ENCODE measurements at places on chromosomes 2 and 18. TPM values are rescaled to one million over a fixed set of nuclear protein-coding genes. Genes with fewer than 3 reads are reported as not detected.

Gene MAPK4
- total RNA-seq = not detected

Gene CRYBA2
- total RNA-seq = not detected

Gene AOX1
- total RNA-seq = not detected

Gene CCDC148
- not detected for total RNA-seq

Gene SERPINB5
- total RNA-seq = not detected

Gene MRO
- total RNA-seq = not detected

Gene TEKT4
- not detected for total RNA-seq

Gene PCARE
- total RNA-seq = not detected

Gene GRHL1
- total RNA-seq = 0.60 TPM

Gene CNDP1
- total RNA-seq = 0.20 TPM

Gene LYG2
- not detected for total RNA-seq

Gene CCDC74B
- 0.99 TPM for total RNA-seq

Gene EPHA4
- total RNA-seq = 88.2 TPM

GRCh38 chr2:196961889-196962288 lies 35.4 kb upstream of the PGAP1 start:
- no peak for DNase-seq

GRCh38 chr18:53790786-53791185 lies 433.7 kb downstream of the MBD2 start:
- DNase-seq = no peak

DNA sequence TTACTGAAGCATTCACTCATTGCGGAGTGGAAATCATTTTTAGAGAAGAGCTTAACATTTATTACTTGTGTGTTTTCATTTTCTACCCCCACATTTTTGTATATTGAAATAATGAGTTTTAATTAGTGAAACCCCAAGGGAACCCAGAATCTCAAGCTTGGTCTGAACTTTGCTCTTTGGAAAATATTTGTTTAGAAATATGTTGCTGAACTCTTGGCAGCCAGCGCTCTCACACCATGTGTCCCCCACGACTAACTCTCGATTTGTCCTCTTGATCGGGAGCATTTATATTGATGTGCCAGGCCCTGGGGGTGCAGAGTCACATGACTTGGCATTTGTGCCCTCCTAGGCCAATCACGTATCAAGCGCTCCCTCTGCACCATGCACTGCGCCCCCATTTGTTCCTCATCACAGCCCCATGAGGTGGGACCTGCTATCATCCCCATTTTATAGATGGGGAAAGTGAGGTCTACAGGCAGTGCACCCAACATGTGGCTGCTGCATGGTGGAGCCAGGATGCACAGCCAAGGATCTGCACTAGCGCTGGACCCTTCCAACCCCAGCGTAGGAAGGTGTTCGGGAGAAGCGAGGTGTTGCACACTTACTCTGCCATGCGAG lies 149.7 kb downstream of the NCK2 start:
- no peak for DNase-seq

DNA sequence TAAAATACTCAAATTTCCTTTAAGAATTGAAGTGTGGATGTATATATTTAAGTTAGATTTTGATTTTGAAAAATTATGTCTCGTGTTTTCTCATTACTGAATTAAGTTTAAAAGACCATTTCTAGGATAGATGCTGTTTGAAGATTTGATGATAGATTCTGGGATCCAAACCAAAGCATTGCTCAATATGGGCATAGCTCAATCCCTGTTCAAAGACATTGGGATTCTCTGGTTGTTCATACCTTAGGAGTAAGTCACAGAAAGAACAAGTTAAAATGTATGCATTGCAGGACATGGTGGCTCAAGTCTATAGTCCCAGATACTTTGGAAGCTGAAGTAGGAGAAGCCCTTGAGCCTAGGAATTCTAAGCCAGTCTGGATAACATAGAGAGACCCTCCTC lies 622.3 kb downstream of the ADCYAP1 start:
- DNase-seq = no peak

- no peak for DNase-seq
Observed at GRCh38 chr2:20494241-20494640, 47.4 kb downstream of the RHOB start.

DNA sequence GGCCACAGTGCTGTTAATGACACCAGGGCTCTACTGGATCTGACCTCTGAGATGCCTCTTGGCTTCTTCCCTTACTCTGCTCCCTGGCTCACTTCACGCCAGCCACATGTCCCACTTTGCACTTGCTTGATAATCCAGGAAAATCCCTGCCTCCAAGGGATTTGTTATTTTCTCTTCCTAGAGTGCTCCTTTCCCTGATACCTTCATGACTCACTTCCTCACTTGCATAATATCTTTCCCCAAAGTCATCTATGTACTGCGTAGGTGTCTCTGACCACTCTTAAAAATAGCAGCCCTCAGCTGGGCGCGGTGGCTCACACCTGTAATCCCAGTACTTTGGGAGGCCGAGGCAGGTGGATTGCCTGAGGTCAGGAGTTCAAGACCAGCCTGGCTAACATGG lies 572.3 kb downstream of the PLCL1 start:
- DNase-seq = no peak

- DNase-seq = no peak
Observed at GRCh38 chr2:233686928-233687327, 5.2 kb downstream of the UGT1A7 start.

- DNase-seq = no peak
Observed at GRCh38 chr2:226354434-226354833, 445.2 kb downstream of the IRS1 start.

GRCh38 chr2:218395456-218395825 lies 4.2 kb upstream of the CTDSP1 start:
- DNase-seq = no peak

GRCh38 chr2:28165087-28165635 lies 227.5 kb upstream of the FOSL2 start:
- no peak for DNase-seq

DNA sequence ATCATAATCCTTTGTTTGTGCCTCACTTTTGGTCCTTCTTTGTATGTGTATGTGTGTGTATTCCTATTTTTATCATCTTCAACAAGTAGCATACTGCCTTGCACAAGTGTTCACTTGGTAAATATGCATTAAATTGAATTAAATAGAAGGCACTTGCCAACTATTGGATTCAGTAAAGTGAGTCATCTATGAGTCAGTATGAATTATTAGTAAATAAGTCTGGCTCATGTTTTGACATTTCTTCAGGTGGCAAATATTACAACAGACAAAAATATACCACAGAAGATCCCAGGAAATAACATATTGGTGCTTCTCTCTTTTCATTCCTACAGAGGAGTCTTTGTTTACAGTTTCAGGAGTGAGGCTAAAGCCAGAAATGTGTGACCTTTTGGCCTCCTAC lies 84.1 kb downstream of the CDK15 start:
- DNase-seq = no peak

DNA sequence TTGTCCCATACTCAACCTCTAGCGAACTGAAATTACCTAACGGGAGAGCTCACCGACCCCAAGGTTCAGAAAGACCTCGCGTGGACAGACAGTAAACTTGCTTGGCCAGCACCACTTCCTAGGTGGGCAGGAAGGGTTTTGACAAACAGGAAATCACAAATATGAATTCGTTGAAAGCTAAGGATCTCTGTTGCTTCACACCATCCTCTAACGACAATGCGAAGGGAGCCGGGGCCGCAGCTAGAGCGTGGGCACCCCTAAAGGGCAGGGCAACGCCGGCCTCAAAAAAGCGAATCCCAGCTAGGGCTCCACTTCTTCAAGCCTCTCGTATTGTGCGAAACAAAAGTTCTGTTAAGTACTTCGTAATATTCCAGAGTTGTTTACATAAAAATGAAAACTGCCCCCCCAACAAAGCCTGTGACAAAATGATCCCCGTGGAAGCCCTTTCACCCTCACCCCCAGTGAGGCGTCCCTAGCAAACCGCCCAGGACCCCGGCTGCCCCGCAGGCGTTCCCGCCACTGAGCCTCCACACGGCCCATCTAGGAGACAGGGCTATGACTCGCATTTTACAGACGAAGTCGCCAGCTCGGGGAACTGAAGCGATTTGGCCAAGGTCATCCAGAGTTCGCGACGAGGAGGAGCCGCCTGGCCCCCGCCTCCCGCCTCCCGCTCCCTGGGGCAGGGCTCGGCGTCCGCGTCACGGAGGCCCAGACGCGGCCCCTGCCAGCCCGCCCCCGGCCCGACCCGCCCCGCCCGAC lies 548 bp downstream of the KANSL3 start:
- DNase-seq = peak; percentile 75

GRCh38 chr2:33033606-33034081 lies 86.9 kb downstream of the LTBP1 start:
- DNase-seq = no peak

GRCh38 chr2:59885541-59885940 lies 667.9 kb downstream of the BCL11A start:
- DNase-seq = no peak

DNA sequence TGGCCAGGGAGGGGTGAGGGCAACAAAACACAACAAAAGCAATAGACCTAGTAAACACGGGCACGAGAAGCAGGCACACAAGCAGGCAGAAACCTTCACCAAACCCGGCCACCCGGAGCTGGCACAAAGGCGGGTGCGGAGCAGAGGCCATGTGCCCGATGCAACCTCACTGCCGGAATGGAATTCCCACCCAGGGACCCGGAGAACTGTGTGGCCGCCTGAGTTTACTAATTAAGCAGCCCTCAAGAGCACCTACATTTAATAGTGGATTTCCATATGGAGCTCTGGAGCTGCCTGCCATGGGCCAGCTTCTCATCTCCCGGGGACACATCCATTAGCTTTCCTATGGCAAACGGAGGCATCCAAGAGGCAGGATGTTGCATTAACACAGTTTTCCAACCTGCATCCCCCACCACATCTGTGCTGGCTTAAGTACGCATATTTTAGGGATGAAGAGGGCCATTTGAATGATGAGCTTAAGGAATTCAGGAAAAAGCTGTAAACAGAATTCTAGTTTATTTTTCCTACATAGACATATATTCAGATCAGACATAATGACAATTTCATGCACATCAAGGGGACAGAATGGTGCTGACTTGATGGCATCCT lies 104.5 kb upstream of the SMIM21 start:
- DNase-seq = no peak

GRCh38 chr2:72124376-72124775 lies 23.3 kb downstream of the CYP26B1 start:
- no peak for DNase-seq

GRCh38 chr2:158893026-158893425 lies 75.4 kb upstream of the TANC1 start:
- DNase-seq = no peak

- DNase-seq = no peak
Observed at GRCh38 chr2:178455947-178456346, 4.8 kb downstream of the PJVK start.

- DNase-seq = no peak
Observed at GRCh38 chr2:238954841-238955591, 107.1 kb downstream of the TWIST2 start.

DNA sequence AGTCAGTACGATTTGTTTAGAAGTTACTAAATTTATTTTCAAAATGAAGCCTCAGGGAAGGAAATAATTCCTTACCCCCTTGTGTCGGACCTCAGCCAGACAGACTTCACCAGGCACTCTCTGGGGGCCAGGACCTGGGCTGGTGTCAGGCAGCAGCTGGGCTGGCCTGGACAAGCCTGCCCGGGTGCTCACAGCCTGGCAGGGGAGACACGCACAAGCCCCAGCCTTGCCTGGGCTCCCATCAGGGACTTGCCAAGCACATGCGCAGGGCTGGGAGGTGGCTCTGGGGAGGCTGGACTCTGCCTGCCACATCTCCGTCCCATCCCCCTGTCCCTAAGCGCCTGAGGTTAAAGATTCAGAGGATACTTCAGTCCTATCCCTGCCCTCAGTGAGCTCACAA lies 56.8 kb upstream of the HS6ST1 start:
- no peak for DNase-seq

DNA sequence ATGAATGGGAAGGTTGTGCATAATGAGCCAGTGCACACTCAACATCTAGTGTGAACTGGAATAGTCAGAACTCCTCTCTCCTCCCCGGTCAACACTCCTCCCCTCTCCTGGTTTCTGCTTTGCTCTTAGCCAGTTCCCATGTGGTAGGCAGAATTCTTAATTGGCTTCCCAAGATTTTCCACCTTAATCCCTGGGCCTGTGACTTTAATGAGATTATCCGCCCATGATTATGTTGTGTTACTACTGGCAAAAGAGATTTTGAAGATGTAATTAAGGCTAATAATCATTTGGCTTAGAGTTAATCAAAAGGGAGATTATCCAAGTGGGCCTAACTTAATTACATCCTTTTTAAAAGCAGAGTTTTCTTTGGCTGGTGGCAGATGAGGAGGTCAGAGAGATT lies 34.2 kb upstream of the REV1 start:
- DNase-seq = no peak
